ENCODE measurements at places on chromosomes 6 and 20. TPM values are rescaled to one million over a fixed set of nuclear protein-coding genes. Genes with fewer than 3 reads are reported as not detected.

PLA2G7 gene
- total RNA-seq, result not detected

LAMA2 gene
- 0.73 TPM for total RNA-seq

KDM1B gene
- total RNA-seq, result 7.8 TPM

RUNX2 gene
- total RNA-seq, result 1.3 TPM

CDSN gene
- not detected for total RNA-seq

TNFAIP3 gene
- total RNA-seq, result 12.3 TPM

TREM2 gene
- not detected for total RNA-seq

BNIP5 gene
- total RNA-seq, result not detected

NR2E1 gene
- 0.03 TPM for total RNA-seq

C6orf15 gene
- total RNA-seq, result not detected

SLPI gene
- total RNA-seq, result 9.5 TPM

MOG gene
- total RNA-seq, result not detected

FAXC gene
- total RNA-seq, result 5.1 TPM

FAM217A gene
- not detected for total RNA-seq

PBX2 gene
- total RNA-seq, result 19.7 TPM

C6orf58 gene
- 0.33 TPM for total RNA-seq

DLK2 gene
- total RNA-seq, result 5.1 TPM

COL9A1 gene
- total RNA-seq, result not detected

PPP1R16B gene
- total RNA-seq, result 0.27 TPM

DEK gene
- 94.1 TPM for total RNA-seq

CCN6 gene
- total RNA-seq, result not detected

RAMACL gene
- total RNA-seq, result not detected

DEFB132 gene
- not detected for total RNA-seq
